ENCODE measurements at places on chromosomes 7 and 10.

DNA sequence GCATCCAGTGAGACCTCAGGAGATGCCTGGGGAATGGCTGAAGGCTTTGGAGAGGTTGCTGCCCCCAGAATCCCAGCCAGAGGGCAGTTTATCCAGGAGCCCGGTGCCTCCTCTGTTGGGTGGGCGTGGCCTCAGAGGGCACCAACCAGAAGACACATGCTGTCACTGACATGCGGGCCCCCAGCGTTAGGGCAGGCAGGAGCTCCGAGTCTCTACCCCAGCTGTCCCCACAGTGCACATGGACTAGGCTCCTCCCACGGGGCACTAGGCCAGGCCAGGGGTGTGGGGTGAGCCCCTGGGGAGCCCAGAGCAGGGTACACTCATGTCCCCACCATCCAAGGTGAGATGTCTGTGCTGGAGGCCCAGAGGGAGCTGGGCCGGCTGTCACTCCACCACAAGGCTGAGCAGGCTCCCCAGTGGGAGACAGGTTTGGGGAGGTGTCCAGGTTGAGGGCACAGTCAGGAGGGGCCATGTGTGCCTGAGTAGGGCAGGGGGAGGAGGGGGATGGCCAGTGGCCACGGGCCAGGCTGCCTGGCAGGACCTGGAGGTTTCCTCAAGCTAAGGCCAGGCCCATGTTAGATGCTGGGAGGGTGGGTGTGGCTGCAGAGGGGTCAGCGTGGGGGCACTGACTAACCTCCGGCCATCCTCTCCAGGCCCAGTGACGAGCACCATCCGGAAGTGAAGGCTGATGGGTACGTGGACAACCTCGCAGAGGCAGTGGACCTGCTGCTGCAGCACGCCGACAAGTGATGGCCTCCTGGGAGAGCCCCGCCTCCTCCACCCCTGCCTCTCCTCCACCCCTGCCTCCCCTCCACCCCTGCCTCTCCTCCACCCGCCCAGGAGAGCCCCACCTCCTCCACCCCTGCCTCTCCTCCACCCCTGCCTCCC is 131.3 kb downstream of the FAM53B start:
- DNase-seq, result no peak

- no peak for DNase-seq
These were observed 106.3 kb downstream of the TMEM26 start for GRCh38 chr10:61346796-61347413.

GRCh38 chr7:94633014-94633341 is 23.0 kb downstream of the SGCE start:
- DNase-seq, result no peak

GRCh38 chr10:110985497-110986275 is 66.3 kb downstream of the SHOC2 start:
- DNase-seq, result no peak

DNA sequence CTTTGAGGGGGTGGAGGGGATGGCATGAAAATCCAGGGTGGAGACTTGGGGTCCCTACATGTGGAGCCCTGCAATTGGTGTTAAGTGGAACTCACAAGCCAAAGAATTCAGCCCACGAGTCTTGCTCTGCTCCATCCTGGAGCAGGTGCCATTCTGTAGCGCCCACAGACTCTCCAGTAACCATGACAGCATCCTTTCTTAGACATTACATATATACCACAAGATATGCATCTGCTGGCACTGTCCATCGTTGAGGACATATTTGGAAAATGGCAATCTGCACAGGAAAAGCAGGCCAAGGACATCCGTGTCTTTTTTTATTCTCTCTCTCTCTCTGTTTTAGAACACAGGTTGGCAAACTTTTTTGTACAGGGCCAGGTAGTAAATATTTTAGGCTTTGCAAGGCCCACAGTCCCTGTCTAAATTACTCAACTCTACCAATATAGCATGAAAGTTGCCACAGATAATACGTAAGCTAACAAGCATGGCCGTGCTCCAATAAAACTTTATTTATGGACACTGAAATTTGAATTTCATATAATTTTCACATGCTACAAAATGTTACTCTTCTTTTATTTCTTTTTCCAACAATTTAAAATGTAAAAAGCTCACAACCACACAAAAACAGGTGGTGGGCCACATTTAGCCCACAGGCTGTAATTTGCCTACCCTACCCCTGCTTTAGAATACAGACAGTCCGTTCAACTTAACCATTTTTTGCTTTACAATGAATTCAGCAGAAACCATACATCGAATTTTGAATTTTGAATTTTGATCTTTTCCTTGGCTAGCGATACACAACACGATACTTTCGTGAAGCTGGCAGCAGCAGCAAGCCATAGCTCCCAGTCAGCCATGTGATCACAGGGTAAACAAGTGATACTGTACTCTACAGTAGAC is 141.4 kb upstream of the STK17A start:
- no peak for DNase-seq

- no peak for DNase-seq
These were observed 132.0 kb downstream of the PRKAG2 start for GRCh38 chr7:151744656-151745638.

GRCh38 chr10:79119306-79119705 is 50.5 kb downstream of the ZMIZ1 start:
- DNase-seq, result no peak

DNA sequence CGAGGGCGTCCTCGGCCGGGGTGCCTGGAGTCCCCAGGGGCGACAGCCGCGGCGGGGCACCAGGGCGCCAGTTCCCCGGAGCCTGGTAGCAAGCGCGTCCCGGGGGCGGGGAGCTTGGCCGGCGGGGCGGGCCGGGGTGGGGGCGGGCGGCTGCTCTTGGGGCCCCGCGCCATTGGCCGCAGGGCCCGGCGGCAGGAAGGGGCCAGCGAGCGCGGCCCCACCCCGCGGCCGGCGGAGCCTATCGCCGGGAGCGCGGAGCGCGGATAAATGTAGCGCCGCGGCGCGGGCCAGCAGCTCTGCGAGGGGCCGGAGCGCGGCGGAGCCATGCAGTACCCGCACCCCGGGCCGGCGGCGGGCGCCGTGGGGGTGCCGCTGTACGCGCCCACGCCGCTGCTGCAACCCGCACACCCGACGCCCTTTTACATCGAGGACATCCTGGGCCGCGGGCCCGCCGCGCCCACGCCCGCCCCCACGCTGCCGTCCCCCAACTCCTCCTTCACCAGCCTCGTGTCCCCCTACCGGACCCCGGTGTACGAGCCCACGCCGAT is at the start of gene HHEX:
TSS of gene HHEX (plus strand) at position 293 of the 548 bp plus-strand sequence. CDS start at position 325, 32 bp downstream.
- no peak for DNase-seq

- DNase-seq, result no peak
These were observed 907 bp upstream of the VPS50 start for GRCh38 chr7:93231259-93231658.

DNA sequence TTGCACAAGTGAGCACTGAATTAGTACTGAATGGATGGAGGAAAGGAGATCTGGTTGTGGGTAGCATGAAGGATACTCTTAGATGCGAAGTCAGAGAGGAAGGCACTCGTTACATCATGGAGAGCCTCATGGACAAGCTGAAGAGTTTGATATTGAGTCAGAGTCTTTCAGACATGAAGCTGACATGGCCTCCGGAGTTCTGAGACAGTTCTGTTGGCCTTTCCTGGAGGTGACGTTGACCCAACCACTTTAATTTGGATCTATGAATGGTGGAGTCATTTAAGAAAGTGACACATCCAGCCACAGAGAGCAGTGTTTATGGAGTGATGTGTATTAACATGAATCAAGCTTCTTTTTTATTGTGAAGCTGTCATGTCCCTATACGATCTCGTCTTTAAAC is 286.3 kb upstream of the CDC14C start:
- no peak for DNase-seq

DNA sequence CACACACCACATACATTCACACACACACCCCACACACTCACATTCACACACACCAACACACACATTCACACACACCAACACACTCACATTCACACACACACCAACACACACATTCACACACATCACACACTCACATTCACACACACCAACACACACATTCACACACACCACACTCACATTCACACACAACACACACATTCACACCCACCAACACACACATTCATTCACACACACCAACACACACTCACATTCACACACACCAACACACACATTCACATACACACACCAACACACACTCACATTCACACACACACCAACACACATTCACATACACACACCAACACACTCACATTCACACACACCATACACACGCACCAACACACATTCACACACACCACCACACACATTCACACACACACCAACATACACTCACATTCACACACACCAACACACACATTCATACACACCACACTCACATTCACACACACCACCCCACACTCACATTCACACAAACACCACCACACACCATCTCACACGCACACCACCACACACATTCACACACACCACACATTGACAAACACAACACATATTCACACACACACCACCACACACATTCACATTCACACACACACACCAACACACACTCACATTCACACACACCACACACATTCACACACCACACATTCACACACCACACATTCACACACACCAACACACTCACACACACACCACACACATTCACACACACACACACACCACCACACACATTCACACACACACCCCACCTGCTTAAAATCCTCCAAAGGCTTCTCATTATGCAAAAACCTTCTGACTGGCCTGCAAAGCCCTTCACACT is 9.0 kb downstream of the TAS2R40 start:
- no peak for DNase-seq
